ENCODE measurements at places on chromosomes 4 and X. TPM values are rescaled to one million over a fixed set of nuclear protein-coding genes. Genes with fewer than 3 reads are reported as not detected.
A peak's percentile ranks its signal among the peaks of the same experiment; 100 is the strongest.

DNA sequence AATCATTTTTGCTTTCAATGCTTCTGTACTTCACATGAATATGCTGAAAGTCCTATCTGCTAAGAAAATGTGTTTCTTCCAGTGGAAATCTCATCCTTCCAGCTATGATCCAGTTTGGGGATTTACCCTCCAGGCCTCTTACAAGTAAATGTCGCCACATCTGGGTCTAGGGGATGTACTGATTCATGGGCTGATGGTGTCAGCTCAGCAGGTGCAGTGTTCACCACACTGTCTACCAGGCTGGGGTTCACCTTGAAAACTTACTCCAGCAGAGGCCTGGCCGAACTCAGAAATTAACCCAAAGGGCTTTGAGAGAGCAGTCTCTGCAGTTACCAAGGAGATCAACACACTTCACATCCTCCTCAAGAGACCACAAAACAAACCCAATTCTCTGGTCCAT, 154.3 kb downstream of the TSPAN5 start:
- no peak for DNase-seq

RBMXL3 gene
- not detected for total RNA-seq

DNA sequence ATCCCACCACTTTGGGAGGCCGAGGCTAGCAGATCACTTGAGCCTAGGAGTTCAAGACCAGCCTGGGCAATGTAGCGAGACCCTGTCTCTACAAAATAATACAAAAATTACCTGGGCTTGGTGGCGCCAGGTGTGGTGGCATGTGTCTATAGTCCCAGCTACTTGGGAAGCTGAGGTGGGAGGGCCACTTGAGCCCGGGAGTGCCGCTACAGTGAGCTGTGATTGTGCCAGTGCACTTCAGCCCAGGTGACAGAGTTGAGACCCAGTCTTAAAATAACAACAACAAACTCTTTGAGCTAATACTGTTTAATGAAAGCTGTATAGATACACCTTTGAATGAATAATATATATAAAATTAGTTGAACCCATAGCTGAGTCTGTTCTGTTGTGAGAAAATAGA, 9.7 kb downstream of the BCORL1 start:
- no peak for DNase-seq

GRCh38 chr4:107815158-107815557, 9.6 kb upstream of the SGMS2 start:
- DNase-seq = no peak

C4orf54 gene
- total RNA-seq = not detected

GRCh38 chr4:111748157-111748556, 397.1 kb upstream of the FAM241A start:
- no peak for DNase-seq

- no peak for DNase-seq
Measured at GRCh38 chrX:152942077-152942442, 44.2 kb downstream of the ZNF185 start.

BBS12 gene
- total RNA-seq = 13.0 TPM

XK gene
- 0.50 TPM for total RNA-seq

DNA sequence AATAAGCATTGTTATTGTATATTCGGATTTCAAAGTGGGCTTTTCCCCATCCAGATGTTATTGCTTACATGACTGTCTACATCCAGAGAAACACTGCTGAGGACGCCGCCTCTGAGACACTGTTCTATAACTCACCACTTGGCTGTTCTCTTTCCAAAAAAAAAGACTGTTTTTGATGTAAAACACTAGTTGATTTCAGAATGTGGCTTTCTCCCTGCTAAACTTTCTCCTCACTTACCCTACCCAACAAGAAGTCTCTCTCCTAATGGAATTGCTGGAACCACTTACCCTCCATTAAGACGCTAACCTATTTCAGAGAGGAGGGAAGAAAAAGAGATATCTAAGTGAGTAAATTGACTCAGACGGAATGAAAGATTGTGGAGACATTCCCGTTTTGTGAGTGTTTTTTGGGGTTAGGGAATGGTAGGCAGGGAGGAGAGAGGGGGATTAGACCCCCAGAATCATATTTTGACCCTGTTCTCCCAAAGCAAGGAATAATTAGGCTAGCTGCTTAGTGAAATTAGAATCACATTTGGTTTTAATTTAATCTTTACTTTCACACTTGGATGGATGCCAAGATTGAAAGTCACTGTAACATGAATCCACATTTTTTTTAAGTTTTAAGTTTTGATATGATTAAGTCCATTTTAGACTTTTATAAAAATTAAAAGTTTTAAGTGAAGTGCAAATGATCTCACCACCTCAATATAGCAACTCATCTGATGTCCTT, 174.9 kb downstream of the CHIC2 start:
- DNase-seq = no peak

DNA sequence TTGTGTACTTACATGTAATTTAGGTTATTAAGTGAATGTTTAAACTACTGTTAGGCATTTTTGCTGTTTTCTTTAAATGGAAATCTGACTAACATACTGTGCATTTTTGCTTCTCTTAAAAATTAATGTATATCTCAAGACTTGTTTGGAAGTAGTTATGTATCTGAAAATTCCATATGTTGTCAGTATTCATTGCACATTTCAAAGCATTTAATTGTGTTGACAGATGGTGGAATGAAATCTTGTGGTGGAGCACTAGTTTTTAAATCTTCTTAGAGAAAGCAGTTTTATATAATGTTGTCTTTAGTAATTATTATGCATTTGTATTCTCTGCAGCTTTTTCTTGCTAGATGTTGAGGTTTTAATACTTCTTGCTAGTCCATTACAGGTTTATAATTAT, 71.5 kb upstream of the MSANTD1 start:
- no peak for DNase-seq

DNA sequence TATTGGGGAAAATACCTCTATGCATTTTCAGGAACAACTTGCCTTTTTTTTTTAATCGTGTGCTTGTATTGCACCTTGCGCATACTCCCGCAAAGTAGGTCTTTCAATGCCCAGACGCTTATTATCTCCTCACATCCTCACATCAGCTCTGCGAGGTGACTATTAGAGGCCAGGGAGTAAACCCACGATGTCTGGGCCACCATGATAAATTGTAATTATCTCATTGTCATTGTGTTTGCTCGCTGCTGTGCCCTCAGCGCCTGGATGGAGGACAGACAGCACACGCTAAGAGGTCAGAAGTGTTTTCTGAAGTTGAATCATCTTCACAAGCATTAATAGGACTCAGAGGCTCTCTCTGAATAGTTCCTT, 1.0 kb upstream of the RELL1 start:
- DNase-seq = no peak

AMBN gene
- not detected for total RNA-seq

DNA sequence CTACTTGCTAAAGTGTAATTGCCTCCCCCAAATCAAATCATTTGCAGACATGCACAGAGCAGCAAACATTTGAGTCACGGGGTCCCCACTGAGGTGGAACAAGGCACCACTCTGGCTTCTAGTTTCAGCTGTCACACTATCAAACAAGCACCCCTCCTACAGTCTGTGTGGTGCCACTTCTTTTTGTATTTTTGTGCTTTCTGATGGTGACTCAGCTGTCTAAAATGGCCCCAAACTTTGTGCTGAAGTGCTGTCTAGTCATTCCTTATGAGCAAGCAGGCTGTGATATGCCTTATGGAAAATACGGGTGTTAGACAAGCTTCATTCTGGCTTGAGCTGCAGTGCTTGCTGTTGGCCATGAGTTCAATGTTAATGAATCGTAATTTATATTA, 15.4 kb downstream of the IGFBP7 start:
- peak; percentile 34 for DNase-seq

Data from mammary epithelial cell (primary cell).